ENCODE measurements at places on chromosomes 1 and 21.

DNA sequence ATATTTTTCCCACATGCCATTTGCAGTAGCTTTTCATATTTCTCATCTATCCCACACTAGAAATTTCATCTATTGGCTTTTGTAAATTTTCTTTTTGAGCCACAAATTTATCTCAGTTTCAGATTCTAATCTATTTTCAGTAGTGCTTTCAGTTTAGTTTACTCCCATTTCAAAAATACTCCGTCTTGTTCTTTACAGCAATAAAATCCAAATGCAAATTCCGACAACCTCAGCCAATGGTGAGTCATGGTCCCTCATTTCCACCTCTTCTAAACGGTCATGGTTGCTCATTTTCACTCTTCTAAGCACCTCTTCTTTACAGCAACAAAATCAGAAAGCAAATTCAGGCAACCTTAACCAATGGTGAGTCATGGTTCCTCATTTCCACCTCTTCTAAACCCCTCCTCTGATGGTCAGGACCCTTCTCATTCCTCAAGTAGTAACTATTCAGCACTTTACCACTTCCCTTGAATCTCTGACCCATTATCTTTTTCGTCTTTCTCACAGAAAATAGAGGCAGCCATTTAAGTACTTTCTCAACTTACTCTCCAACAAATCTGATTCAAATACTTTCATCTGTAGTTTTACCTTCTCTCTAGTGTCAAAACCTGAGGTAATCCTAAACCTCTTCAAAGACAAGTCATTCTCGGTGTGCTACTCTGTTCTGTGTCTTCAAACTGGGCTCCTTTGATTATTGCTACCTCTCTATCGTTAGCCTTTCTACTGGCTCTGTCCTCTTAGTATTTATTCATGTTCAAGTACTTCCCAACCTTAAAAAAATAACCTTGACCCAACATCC lies 34.4 kb downstream of the C21orf91 start:
- DNase-seq, result no peak

- no peak for DNase-seq
Observed at GRCh38 chr1:231924180-231924579, 297.6 kb downstream of the DISC1 start.

DNA sequence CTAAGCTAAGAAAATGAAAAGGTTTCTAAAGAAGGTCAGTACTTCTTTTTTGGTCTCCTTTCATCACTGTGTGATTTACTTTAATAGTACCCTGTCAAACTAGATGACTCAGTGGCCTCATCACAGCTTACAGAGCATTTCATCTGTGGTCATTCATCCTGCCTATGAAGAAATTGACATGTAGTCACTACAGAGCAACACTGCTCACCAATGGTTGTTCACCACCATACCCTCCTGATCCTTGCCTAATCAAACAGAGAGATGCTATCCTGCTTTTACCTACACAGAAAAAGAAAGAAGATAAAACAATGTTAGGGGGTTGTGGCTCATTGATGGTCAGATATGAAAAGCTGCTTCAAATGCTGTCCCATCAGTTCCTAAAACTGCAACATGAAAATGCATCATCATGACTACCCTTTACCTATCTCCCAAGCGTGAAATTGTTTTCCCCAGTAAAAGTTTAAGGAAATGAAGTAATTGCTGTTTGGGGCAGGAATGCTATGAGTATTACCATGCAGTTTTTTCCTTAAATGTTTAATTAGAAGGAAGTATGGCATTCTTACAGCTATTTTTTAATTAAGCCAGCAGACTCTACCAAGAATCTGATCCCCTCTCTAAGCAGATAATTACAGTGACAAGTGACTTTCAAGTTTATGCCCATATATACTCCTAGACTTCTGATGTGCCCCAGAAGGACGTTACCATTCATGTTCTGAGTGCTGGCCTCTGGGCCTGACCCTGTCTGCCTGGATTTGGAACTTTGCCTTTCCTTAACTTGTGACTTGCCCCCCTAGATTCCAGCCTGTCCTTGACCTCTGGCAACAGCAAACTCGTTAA lies 46.1 kb upstream of the FBXO28 start:
- peak; percentile 79 for DNase-seq

GRCh38 chr1:10122926-10123325 lies 87.4 kb upstream of the KIF1B start:
- peak; percentile 72 for DNase-seq

DNA sequence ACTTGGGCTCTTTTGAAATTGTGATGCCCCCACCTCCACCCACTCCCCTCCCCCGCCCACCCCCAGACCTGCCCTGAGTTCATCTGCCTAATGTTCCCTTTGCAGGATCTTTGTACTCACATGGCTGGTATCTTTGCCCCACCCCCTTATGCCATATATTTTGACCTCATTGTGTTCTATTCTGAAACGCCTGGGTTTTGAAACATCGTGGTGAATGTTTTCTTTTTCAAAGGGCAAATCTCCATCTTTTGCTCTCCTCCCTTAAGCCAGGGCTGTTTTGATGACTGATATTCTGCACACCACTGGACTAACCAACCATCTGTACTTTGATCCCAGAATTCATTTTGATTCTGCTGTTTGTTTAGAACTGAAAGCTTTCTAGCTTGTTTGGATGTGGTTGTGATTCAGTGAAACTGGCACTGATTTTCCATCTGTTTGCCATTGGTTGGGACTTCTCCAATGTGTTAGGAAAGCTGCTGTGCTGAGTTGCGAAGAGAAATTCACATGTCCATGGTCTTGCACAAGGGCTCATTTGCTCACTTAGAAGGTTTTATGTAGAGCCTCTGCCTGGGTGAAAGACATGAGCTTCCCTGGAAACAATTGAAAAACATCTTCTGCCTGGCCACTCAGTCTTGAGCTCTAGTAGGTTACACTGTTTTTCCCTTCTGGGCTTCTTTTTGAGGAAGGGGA lies 16.5 kb downstream of the SMAP2 start:
- DNase-seq, result no peak

GRCh38 chr1:190747704-190748103 lies 270.0 kb upstream of the BRINP3 start:
- no peak for DNase-seq

DNA sequence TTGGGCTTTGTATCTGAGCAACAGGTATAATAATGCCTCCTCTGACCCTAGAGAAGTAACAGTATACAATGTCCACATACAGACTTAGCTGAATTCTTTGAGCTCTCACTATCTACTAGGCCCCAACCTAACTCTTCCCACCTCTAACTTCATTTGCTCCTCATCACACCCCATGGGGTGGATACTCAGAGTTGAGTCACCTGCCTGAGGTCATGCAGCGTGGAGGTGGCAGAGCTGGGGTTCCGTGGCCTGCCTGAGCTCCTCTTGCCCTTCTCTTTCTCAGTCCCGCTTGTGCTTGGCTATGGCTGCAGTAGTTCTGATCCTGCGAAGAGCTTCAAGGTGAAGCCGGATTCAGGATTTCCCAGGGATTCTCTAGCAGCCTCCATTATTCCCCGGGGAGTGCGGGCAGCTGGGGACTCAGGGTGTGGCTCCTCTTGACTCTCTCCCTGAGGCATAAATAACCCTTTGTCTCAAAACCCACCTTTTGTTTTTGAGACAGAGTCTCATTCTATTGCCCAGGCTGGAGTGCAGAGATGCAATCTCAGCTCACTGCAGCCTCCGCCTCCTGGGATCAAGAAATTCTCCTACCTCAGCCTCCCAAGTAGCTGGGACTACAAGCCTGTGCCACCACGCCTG lies 29.9 kb upstream of the ACTL8 start:
- DNase-seq, result peak; percentile 12

DNA sequence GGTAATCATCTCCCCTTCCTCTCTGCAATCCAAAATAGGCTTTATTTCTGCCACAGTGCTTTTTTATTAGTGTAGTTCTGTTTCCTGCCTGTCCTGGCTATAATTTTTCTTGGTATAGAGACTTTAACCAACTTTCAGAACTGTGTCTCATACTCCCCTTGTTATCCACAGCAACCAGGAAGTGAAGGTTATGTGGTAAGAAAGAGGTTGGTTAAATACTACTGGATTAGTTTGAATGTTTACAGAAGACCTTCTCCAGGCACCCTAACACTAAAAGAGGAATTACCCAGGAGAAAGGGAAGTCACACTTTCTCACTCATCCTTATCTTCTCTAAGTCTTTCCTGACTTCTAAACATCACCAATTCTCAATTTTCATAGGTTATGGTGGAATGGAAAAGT lies 17.8 kb upstream of the TNFSF4 start:
- DNase-seq, result no peak

GRCh38 chr21:39114871-39115575 lies 68.2 kb downstream of the PSMG1 start:
- peak; percentile 75 for DNase-seq

GRCh38 chr1:197336571-197336970 lies 68.5 kb downstream of the CRB1 start:
- no peak for DNase-seq

DNA sequence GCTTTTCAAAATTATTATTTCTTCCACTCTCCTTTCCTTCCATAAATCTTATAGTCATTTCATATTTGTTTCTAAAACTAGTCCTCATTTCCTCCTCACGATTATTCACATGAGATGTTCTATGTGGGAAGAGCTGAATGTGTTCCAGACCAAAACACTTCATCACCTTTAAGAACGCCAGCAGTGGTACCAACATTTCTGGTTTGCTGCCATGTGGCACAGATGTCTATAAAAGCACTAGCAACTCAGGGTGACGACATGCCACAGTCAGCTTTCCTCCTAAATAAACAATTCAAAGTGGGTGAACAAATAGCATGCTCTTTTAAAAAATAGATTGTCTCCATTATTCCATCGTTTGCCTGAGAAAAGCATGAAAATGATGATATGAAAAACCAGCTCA lies 1217.8 kb upstream of the ADGRL2 start:
- DNase-seq, result no peak

- DNase-seq, result no peak
Observed at GRCh38 chr1:59412718-59413326, 115.9 kb downstream of the FGGY start.

GRCh38 chr1:153478047-153478691 lies 17.7 kb upstream of the S100A7 start:
- DNase-seq, result no peak

- DNase-seq, result no peak
Observed at GRCh38 chr1:57024428-57024827, 58.6 kb upstream of the C8B start.
